ENCODE measurements at places on chromosomes 1 and 21. TPM values are rescaled to one million over a fixed set of nuclear protein-coding genes. Genes with fewer than 3 reads are reported as not detected.

MIA3 gene
- total RNA-seq = 55.2 TPM

- no peak for DNase-seq
- peaks cover 21% of the 10 kb centered on the region for H3K36me3 ChIP-seq
These were observed 674 bp downstream of the BCL10 start for GRCh38 chr1:85275701-85276214.

- no peaks in the 10 kb centered on the region for H3K27me3 ChIP-seq
- no peaks in the 10 kb centered on the region for H3K36me3 ChIP-seq
- no peak overlapping the region for H3K4me3 ChIP-seq
- no peak for DNase-seq
- H3K4me1 ChIP-seq = peaks cover 28% of the 10 kb centered on the region
These were observed 62.6 kb upstream of the ATP2B4 start for GRCh38 chr1:203564024-203564423.

DNA sequence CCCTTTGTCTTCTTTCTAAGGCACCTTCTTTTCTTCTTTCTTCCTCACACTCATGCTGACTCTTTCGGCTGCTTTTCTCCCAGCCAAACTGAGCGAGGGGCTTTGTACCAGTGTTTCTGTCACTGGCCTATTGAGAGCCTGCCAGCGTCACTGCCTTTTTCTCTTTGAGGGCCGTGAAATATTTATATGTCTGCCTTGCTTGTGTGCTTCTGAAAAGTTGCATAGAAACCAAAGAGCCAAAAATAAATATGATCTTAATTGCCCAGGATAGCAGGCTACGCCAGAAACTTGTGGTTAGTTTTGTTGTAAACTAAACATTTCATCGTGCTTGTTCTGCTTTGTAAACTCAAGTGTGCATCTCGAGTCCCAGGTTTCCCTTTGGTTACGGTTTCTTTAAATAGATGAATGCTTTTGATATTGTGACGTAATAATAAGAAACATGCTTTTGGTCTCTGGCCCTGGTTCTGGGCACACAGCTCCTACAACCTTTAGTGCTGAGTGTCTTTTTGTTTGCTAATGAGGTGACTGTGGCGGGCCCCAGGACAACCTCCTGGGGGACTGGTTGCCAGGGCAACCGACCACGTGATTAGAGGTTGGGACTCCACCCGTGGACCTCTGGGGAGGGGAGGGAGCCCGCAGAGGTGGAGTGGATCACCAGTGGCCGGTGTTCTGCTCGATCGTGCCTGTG is 10.8 kb downstream of the SLC37A1 start:
- H3K36me3 ChIP-seq = peaks cover 9% of the 10 kb centered on the region
- H3K4me3 ChIP-seq = peak overlapping the region; percentile 84
- H3K27ac ChIP-seq = peak overlapping the region; percentile 97
- H3K4me1 ChIP-seq = peaks cover 47% of the 10 kb centered on the region
- H3K27me3 ChIP-seq = no peaks in the 10 kb centered on the region

- no peak for DNase-seq
- no peaks in the 10 kb centered on the region for H3K36me3 ChIP-seq
- H3K27ac ChIP-seq = no peak overlapping the region
These were observed 158.2 kb downstream of the NCAM2 start for GRCh38 chr21:21156397-21156796.

- no peak overlapping the region for H3K4me3 ChIP-seq
- no peak for DNase-seq
- peaks cover 9% of the 10 kb centered on the region for H3K4me1 ChIP-seq
- peaks cover 13% of the 10 kb centered on the region for H3K27me3 ChIP-seq
These were observed 86.0 kb downstream of the PRRX1 start for GRCh38 chr1:170749959-170750358.
